ENCODE measurements at places on chromosomes 7 and 10.

DNA sequence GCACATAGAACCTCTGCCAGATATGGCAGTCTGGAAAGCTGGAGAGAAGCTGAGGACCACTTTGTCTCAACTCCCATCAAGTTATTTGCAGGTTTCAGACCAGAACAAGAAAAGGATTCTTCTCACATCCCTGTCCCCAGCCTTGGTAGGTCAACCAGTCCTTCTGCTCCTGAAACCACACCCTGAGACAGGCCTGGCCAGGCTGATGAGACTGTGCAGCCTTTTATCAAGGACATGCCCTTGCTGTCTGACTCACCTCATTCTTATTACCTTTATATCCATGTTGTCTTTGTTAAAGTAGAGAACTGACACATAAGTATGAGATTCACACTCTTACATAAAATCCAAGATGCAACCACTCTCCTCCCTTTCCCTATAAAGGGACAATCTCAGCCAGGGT, 354.9 kb downstream of the PLXNA4 start:
- no peak for DNase-seq

- no peak for DNase-seq
These were observed 226.8 kb downstream of the SKIDA1 start for GRCh38 chr10:21298701-21299100.

- no peak for DNase-seq
These were observed 258.7 kb downstream of the CCDC3 start for GRCh38 chr10:12742771-12743170.

GRCh38 chr7:152006336-152006735, 19.1 kb upstream of the GALNT11 start:
- DNase-seq = no peak

- no peak for DNase-seq
These were observed 75.8 kb downstream of the GNAI1 start for GRCh38 chr7:80210400-80210799.
